ENCODE measurements at places on chromosomes 5 and 9.

DNA sequence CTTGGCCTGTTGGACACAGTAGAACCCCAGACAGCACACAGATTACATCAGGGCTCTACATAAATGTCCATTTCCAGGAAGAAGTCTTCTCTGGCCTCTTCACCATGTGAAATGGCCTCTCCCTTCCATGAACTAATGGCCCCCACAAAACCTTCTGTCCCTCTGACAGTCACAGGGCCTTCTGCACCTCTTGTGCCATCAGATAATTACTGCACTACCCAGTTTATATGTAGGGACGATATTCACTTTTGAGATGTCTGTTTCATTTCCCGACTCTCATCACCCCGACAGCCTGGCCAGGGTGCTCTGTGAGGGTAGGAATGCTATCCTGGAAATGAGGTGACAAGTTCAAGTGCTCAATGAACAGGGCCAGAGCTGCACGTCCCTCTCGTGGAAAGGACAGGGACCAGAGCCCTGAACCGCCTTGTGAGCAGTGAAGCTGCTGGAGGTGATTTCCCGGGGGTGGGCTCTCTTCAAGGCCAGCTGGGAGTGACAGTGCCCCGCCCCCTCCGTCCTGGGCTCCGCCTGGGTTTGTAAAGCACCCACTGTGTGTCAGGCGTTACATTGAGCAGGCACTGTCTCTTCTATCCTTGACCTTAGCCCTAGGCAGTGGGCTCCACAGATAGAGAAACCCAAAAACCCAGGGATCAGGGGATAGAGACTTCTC is 3.0 kb upstream of the FAM78A start:
- no peak for DNase-seq

DNA sequence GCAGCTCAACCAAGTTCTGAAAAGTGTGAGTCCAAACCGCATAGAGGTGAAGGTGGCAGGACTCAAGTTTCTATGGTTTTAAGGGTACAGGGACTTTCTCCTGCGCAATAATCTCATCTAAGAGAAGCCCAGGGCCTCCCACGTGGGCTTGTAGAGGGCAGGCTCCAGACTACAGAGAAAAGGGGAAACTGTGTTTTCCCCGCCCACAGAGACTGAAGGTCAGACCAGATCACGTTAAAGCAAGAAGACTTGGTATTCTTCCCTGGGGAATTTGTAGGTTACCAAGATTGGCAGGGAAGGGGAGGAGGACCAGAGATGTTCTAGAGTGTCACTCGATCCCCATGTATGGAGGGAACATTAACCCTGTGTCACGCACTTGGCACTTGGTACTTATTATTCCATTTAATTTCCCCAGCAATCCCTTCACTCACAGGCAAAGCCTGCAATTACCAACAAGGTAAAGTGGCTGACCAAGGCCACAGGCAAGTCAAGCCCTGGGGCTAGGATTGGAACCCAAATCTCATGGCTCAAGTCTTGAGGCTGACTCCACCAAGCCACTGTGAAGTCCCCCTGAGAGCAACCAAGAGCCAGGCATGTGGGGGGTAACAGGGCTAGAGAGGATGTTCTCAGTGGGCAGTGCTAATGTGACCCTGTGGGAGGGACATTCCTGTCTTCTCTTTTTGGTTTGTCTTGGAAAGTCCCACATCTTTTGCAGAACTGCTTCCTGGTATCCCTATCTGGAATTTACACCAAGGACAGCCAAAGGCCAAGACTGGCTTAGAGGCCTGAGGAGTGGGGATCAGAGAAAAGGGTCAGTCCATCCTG is 18.3 kb upstream of the NEK6 start:
- no peak for DNase-seq

DNA sequence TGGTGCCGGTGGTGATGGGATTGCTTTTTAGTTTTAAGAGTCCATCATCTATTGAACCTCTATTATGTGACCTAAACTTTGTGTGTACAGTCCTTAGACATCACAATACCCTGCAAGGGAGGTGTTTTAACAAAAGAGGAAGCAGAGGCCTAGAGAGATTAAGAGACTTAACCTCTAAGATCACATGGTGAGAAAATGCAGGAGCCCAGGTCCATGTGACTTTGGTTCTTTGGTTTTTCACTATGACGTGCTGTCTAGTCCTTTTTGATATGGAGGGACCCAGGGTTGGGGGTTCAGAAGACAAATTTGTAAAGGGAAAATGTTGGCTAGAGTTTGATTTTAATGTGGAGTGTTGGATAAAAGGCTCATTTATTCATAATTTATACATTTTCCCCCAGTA is 34.1 kb upstream of the TRMT10B start:
- no peak for DNase-seq

- DNase-seq, result peak; percentile 25
Measured at GRCh38 chr5:123949807-123950340, 437.9 kb downstream of the CSNK1G3 start.

Measured in WERI-Rb-1 (cell line).